SHP77 (cell line): ENCODE measurements at places on chromosomes 1 and 21.

GRCh38 chr1:183262628-183263200 lies 76.7 kb downstream of the LAMC2 start:
- no peak for DNase-seq

DNA sequence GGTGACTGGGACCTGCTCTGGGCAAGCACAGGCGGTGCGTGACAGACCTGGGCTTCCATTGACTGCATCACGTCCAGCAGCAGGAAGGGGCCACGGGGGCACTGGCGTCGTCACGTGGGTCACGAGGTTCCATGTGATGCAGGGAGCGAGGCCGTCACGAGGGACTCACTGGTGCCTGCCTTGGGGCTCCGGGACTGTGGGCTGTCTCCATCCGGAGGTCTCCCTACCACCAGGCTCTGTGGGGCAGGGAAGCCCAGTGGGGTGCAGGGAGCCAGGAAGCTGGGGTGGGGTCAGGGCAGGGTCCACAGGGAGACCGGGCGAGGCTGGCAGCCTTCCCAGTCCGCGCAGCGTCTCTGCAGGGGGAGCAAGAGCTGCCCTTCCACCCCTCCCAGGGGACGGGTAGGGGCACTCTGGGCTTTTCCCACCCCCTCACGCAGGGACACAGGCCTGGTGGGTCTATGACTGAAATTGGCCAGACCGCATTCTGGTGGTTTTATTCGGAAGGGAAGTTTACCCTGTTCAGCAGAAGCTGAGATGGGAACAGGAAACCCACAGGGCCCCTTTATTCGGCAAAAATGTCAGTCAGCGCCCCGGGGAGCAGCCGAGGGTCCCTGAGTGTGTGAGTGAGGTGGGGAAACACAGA lies 416 bp upstream of the TNFRSF14 start:
- no peak for DNase-seq

- no peak for DNase-seq
These were observed 550.9 kb downstream of the SMYD3 start for GRCh38 chr1:245956225-245956624.

DNA sequence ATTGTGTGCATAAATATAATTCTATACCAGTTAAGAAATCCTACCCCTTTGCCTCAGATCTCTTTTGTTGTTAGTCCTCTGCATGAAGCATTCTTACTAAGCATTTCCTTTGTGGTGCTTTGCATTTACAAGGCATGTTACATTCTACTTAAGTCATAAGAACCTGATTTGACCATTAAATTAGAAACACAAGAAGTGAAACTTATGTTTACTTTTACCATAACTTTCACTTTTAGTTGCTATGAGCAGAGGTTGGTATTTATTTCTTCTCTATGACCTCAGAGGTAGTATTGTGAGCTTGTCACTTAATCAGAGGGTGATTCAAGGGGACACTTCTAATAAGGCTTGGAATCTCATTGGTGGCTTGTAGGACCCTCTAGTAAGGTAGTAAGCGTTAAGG lies 9.0 kb downstream of the FAM20B start:
- no peak for DNase-seq

GRCh38 chr1:38418195-38419030 lies 371.8 kb upstream of the POU3F1 start:
- DNase-seq: no peak

DNA sequence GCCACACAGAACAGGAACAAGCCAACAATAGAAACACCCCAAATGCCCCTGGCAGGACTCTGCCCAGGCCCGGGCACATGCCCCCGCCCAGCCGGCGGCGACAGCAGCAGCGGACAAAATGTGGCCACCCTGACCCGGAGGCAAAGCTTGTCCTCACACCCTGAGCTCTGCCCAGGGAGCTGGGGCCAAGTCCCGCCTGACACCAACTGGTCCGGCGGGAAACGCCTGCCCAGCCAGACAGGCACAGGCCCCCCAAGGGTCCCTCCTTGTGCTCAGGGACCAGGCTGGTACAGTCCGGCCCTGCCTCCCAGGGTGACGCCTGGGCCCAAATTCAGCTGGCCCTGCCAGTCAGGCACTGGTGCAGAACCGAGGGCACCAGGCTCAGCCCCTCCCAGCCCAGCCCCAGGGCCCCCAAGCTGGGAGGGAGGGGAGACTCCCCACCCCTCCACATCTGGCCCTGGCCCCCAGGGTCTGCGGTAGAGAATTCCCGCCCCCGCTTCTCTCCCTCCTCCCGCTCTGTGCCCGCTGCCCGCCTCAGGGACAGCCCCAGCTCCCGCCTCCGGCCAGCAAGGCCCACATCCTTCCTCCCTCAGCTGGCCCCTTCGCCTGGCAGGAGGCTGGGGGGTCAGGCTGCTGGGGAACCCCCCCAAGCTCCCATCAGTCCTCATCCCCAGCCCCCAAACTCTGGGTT lies 2.0 kb downstream of the AHDC1 start:
- DNase-seq: no peak

GRCh38 chr1:24739241-24739640 lies 6.0 kb upstream of the CLIC4 start:
- no peak for DNase-seq

GRCh38 chr1:26471498-26472319 lies 531 bp upstream of the HMGN2 start:
- peak; percentile 73 for DNase-seq

GRCh38 chr21:34148826-34149558 lies 75.6 kb downstream of the MRPS6 start:
- DNase-seq: no peak

DNA sequence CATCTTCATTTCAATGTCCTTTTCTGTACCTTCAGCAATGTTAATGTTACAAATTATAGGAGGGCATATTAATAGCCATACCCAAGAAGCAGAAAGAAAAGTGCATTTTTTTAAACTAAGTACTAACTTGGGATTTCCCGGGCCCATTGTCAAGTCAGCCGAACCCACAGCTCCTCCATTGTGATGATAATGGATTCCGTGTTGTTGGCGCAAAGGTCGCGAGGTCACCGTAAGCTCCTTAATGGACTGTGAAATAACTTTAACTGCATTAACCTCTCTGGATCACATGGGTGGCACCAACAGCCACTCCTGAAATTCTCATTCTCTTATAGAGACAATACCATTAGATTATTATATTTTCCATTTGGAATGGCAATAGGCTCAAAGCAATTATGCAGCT lies 250.6 kb upstream of the RRP15 start:
- DNase-seq: no peak

DNA sequence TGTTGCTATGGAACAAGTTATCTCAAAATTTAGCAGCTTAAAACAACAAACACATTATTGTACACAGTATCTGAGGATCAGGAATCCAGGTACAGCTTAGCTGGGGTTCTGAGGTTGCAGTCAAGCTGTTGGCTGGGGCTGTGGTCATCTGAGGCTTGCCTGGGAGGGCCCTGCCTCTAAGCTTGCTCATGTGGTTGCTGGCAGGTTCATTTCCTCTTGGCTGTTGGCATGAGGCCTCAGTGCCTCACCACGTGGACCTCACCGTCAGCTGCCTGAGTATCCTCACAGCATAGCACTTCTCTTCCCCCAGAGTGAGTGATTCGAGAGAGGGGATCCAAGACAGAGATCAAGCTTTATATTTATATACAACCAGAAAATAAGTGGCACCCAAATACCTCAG lies 18.6 kb downstream of the NTPCR start:
- DNase-seq: no peak

DNA sequence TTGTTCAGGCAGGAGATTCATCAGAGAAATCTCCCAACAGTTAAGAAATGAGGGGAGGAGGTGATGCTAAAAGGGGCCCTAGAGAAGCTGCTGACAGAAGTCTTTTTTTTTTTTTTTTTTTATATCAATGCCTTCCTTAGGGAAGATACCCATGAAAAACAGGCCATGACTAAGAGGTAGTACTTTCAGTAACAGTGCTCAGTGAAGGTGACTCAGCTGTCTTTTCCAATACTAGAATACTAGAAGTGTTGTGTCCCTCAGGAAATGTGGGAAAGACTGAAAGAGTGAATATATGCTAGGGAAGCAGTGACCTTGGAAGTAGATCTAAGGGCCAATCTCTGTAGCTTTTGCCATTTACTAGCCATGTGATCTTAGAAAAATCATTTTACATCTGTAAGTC lies 52.4 kb upstream of the SLFNL1 start:
- no peak for DNase-seq

GRCh38 chr1:45753248-45754037 lies 3.0 kb upstream of the IPP start:
- DNase-seq: no peak

DNA sequence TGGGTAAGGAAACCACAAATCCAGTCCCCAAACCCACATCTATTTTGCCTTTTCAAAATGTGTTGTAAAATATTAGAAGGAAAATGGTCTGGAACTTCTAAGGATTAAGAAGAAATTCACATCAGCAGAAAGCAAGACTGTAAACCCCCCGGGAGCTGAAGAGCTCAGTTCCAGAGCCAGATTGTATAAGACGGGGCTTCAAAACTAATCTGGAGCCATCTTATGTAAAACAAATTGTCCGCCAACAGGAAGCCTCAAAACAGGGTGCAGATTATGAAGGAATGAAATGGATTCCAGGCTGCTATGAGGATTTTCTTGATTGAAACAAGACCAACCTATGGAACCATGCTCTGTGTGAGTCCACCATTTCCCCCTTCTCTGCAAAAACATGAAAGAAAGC lies 25.1 kb upstream of the HUNK start:
- no peak for DNase-seq

DNA sequence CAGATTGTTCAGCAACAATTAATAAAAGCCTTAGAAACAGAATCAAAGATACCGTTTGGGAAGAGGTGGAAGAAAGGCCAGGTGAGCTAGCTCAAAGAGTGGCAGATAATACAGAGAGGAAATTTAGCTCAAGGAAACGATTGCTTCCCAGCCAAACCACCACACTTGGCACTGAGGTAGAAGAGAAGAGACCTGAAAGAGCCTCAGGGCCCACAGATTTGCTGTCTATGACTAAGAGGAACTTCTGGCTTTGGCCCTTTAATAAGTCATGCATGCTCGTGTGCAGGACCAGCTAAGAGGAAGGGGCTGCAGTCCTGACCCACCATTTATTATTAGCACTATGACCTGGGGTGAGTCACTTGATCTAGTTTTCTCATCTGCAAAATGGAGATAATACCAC lies 72.8 kb upstream of the BCL10 start:
- no peak for DNase-seq

DNA sequence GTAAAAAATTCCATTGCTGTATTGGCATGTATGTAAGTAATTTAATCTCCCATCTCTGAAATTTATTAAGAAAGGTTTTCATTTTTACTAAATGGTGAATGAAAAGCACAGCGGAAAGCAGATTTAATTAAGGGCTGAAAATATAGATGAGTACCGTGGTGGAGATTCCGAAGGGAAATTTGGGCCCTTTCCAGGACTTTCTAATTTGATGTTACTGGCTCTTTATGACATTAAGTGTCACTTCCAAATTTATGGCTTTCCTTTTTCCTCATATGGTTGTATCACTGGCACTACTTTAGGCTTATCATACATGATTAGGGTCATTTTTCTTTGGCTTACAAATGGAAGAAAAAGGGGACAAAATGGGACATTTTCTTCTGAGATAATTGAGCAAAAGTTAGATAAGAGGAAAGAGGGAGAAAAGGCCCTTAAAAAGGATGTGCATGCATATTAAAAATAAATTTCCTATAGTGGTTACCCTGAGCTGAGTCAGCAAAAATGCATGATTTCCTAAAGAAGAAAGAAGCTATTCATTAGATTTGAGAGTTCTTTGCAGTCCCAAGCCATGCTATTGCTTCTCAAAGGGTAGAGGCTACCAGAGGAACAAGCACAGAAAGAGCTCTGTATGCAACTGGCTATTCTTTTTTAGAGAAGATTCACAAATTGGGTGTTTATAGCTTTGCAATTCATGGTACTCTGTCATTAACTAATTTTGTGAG lies 74.9 kb upstream of the CNIH3 start:
- no peak for DNase-seq

- no peak for DNase-seq
These were observed 361.1 kb downstream of the TGFB2 start for GRCh38 chr1:218705911-218706893.

DNA sequence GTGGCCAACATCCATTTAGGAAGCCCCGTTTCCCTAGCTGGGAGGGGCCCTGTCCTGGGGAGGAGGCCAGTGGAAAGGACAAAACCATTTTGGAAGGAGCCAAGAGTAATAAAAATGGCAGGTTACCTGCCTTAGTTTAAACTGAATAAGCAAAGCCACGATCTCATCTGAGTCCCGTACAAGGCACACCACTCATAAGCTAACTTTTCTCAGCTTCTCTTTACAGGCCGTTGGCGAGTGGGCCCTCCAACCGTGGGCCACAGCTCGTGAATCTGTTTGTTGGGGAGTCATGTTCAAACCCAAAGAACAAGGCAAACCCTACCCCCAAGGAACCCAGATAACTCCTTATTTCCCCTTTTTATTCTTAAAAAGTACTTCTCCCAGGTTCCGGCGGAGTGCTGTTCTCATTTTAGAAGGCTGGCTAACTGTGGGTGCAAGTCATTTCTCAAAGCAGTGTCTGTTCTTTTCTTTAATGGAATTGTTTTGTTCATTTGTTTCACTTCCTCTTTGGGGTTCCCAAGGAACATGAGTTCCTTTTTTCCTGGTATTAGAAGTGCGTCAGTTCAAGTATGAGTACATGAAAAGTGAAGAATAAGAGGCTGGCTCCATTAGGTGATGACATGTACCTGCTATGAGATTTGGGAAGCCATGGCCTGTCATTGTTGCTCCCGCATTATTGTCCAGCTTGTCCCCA lies 89.0 kb downstream of the PSMG1 start:
- no peak for DNase-seq

GRCh38 chr1:220241072-220241663 lies 31.1 kb downstream of the RAB3GAP2 start:
- no peak for DNase-seq

- DNase-seq: no peak
These were observed 676 bp upstream of the CTTNBP2NL start for GRCh38 chr1:112395256-112395820.

DNA sequence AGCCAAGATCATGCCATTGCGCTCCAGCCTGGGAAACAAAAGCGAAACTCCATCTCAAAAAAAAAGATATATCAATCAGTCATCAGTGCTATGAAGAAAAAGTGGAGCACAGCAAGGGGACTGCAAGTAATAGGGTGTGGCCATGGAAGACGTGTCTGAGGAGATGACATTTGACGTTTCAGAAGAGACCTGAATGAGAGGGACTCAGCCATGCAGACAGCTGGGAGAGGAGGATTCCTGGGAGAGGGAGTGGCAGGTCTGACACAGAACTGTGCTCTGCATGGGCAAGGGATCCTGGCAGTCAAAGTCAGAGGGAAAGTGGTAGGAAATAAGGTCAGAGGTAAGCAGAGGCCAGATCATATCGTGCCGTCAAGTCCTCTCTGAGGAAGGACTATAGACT lies 3.3 kb downstream of the LAX1 start:
- no peak for DNase-seq

DNA sequence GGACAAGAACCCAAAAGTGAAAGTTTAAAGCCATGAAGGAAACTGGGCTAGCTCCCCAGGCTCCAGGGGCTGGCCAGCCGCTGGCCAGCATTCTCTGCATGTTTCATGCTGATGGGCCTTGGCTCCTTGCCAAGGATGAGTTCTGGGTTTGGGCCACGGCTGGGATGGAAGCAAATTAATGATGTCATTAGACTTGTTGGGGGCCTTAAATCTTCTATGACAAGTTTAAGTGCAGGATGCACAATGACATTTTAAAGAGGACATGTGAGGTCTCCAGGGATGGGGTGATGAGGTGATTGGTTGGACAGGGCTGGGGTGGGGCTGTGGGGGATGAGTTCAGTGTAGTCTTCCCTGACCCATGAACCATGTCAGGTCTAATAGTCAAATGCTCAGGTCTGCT lies 199.6 kb downstream of the TRABD2B start:
- DNase-seq: peak; percentile 36

GRCh38 chr1:181062836-181063428 lies 25.6 kb upstream of the IER5 start:
- no peak for DNase-seq
